ENCODE measurements at places on chromosomes 11 and 22.

DNA sequence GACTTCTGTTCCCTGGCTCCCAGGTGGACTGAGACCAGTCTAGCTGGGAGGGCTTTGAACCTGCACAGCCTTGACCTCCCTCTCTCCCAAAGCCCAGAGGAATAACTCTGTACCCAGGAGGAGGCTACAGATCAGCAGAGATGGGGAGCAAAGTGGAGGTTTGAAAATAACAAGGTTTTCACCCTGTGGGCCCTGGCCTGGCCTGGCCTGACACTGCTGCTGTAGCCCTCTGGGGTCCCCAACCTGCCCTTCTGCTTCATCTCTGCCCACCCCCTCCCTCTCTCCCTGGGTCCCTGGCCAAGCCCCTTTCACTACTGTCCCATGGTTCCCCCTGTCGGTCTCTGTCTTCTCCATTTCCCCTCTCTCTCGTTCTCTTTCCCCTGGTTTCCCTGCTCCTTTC lies 225.2 kb downstream of the BUD13 start:
- DNase-seq, result no peak

DNA sequence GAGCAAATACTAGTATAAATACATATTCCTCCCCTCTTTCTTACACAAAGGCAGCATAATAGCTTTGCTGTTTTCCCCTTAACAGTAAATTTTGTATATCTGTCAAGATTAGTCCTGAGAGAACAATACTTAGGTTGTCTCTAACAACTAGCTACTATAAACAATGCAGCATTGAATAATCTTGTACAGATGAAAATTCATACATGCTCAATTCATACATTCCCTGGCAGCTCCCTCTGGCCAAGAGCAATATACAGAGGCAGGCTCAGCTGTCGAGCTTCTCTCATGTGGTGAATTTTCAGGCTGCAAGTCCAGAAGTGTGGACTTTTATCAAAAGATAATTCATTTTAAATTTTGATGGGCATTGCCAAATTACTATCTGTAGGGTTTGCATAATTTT lies 81.2 kb upstream of the PTH start:
- DNase-seq, result no peak

DNA sequence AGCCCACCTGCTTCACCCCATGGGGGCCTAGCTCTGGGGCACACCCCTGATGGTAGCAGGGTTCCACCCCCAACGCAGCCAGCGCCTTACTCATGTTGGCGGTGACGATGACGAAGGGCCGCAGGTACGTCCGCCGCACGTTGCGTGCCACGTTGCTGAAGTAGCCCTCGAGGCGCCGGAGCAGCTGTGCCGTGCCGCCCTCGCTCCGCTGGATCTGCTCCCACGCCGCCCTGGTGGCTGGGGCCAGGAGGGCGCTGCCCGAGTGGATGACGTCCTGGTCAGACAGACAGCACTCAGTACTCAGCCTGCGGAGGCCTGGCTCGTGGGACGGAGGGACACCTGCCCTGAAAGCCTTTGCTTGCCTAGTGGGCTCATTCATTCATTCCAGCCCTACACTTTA lies 50.8 kb downstream of the TRMU start:
- no peak for DNase-seq

- DNase-seq, result no peak
Observed at GRCh38 chr22:36904260-36904880, 9.1 kb upstream of the CSF2RB start.

DNA sequence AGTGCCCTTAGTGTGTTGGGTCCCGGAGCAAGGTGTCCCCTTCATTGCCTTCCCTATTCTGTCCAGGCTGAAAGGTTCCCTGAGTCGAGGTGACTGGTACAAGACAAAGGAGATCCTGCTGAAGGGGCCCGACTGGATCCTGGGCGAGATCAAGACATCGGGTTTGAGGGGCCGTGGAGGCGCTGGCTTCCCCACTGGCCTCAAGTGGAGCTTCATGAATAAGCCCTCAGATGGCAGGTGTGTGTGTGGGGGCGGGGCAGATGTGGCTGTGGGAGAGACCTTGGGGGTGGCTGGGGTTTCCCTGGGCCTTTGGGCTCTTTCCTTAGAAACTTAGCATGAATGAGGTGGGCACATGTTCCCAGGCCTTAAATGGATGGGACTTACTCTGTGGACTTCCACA lies 1.8 kb downstream of the NDUFV1 start:
- DNase-seq, result no peak

DNA sequence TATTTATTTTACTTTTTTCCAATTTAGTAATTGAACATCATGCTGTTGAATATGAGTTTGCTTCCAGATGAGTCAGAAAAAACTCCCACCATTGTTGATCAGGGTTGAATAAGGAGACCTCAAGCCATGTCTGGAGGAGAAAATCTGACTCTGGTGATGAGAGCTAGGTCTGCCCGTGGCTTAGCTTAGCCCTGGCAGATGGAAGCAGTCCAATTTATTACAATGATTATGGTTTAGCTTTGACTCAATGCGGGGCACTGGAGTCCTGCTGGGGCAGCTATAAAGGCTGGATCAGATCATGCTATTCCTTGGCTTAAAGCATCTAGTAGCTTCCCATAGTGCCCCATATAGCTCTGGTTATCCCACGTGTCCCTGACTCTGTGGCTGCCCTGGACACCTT lies 506.5 kb downstream of the MN1 start:
- DNase-seq, result no peak

DNA sequence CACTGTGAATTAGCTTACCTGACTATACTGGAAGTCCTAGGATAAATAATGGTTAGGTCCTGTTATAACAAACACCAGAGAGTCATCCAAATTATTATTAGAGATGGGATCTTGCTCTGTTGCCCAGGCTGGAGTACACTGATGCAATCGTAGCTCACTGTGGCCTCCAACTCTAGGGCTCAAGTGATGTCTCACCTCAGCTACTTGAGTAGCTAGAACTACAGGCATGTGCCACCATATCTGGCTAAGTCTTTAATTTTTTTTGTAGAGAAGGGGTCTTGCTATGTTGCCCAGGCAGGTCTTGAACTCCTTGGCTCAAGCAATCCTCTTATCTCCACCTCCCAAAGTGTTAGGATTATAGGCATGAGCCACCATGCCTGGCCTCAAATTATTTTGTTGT lies 37.2 kb downstream of the OSBP start:
- DNase-seq, result no peak

- DNase-seq, result no peak
Observed at GRCh38 chr11:132935383-132935782, 596.9 kb downstream of the OPCML start.

- no peak for DNase-seq
Observed at GRCh38 chr11:84249344-84250135, 963.4 kb upstream of the CCDC90B start.

- DNase-seq, result no peak
Observed at GRCh38 chr11:36876266-36876665, 278.2 kb upstream of the RAG2 start.

GRCh38 chr11:69588270-69588669 lies 52.7 kb upstream of the CCND1 start:
- DNase-seq, result peak; percentile 13

- no peak for DNase-seq
Observed at GRCh38 chr11:12274056-12274455, 103.3 kb upstream of the PARVA start.

DNA sequence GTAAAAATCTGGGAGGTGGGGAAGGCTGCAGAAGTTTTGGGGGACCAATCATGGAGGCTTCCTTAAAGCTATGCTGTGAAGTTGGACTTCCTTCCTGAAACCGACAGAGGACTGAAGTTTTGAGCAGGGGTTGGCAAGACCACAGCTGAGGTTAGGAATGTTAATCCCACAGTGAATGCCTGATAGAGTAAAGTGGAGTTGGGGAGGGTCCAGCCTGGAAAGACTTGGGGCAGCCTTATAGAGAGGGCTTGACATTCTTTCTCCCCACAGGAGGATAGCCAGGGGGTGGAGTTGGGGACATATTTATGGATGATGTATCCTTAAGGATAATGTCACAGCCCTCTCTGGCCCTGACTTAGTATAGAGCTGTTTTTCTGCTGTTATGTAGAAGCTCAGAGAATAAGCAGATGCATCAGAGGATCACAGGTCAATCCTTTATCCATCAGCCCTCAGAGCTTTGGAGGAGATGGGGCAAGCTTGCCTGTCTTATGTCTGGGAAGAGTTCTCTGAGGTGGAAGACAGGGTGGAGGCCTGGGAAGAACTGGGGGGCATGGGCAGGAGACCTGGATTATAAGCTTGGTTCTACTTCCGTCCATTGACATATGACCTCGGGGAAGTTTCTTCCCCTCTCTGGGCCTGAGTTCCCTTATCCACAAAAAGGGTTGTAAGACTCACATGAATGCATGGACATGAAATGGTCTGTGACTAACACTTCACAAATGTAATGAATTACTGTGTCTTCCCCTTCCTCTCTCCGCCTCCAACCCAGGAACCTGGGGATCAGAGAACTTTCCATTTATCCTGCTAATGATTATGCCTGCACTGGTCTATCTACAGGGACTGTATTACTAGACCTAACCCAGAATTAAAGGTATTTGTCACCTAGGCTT lies 317.8 kb downstream of the MIAT start:
- DNase-seq, result no peak

- no peak for DNase-seq
Observed at GRCh38 chr11:96200243-96200642, 142.8 kb downstream of the MAML2 start.
